ENCODE measurements at places on chromosomes 5 and 9. TPM values are rescaled to one million over a fixed set of nuclear protein-coding genes. Genes with fewer than 3 reads are reported as not detected.

DNA sequence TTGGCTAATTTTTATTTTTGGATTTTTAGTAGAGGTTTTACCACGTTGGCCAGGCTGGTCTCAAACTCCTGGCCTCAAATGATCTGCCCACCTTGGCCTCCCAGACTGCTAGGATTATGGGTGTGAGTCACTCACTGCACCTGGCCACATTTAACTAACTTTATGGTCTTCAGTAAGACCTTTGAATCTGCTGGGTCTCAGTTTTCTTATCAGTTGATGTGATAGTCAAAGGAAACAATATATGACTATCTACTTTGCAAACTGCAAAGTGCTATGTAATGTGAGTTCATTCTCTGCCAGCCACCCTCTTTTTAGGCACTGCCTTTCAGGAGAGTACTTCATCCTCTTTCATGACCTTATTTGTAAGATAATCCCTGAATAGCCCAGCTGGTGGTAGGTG is 474.7 kb downstream of the PDE4D start:
- DNase-seq, result no peak

- peak; percentile 65 for DNase-seq
Observed at GRCh38 chr9:106880863-106881262, 17.9 kb downstream of the ZNF462 start.

DNA sequence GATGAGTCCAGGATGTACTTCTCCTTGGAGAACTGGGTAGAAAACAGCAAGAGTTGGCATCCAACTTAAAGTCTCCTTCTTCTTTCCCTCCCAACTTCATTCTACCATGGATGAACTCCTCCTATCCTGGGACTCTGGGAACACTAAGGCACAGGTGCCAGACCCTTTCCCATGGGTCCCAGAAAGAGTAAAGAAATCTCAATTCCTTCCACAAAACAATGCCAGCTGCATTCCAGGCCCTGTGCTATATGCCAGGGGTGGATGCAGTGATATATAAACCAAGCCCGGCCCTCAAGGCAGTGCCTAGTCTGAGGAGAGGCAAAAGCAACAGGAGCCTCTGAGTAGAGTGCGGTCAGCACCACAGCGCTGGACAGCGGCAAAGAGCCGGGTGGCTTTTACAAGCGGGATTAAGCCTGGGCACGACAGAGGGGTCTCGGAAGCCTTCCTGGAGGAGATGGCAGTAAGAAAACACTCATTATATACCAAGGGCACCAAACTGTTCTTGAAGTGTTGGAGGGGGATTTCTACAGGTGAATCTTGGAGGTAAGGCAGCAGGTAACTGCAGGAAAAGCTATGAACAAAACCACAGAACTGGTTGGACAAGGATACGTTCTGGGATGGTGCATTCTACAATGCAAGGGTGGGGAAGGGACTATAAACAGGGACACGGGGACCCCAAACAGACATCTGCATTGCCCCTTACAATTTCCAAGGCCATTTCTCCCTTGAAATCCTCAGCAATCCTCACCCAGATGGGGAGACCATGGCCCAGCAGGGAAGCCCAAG is 16.4 kb upstream of the TOR2A start:
- no peak for DNase-seq

DNA sequence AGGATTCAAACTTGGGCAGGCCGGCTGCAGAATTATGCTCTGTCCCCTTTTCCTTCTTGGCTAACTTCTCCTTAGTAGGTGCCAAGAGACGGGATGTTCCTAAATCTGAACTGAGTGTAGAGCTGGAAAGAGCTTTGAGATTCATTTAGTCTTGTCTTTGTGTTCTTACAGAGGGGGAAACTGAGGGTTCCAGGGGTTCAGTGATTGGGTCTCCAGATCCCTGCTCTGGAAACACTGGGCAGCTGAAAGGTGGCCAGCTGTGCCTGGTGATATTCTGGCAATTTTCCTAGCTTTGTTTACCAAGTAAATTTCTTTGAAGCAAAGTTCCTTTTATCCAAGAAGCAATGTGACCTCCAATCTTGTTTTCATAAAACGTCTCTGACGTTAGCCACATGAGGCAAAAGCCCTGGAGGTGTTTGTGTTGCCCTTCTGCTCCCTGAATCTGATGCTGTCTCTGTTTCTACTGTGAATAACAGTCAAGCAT is 288.7 kb downstream of the ZSWIM6 start:
- no peak for DNase-seq

DNA sequence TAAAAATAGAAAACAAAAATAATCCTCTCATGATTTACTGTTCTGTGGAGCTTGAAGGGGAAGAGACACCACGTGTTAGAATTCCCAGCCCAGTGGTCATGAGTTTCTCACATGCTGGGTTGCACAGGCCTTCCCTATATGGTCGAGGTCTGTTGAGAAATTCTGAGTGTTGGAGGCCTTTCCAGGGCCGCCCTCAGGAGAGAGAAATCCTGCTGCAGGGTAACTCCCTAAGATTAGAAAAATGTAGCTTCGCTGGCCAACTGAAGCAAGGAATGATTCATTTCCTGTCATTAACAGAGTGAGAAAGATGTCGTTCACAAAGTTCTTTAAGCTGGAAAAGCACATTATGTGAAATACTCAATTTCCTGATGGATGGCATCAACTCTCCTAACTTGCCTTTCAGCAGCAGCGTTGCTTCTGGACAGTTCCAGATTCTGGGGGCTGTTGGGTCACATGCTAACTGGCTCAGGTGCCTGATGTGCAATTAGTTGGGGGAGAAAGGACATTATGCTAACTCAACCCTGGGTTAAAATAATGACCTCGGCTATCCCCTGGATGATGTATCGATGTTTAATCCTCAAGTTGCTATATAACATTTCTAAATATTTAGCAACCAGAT is 104.8 kb upstream of the CD180 start:
- DNase-seq, result peak; percentile 89

DNA sequence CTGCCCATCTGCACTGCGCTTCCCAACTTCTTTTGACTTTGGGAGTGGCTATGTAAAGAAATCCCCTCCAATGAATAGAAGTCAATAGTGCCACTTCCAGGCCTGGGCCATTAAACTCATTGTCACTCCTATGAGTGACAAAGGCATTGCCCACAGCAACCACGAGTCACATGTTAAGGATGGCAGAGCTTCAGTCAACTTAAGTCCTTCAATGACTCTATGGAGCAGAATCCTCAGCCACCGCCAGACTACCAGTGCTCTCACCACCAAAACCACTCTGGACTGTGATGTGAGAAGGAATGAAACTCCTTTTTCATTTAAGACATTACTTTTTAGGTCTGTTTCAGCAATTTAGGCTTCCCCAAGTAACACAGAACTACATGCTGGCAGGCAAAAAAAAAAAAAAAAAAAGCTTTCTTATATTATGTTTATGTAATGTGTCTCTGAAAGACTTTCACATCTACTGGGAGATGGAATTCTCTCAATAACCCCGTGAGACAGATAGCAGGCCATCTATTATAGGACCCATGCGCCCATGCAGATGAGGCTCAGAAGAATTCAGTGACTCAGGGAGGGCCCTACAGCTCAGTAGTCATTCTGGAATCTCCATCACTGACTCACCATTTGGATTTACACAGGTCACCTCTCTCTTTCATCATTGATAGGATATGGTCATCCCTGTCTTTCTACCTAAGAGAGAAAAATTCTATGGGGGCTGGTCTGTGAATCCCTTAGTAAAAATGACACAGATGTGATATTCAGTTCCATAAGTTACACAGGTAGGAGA is 180.5 kb downstream of the CEMIP2 start:
- DNase-seq, result no peak

- no peak for DNase-seq
Observed at GRCh38 chr9:98208635-98209034, 16.2 kb upstream of the CORO2A start.

DNA sequence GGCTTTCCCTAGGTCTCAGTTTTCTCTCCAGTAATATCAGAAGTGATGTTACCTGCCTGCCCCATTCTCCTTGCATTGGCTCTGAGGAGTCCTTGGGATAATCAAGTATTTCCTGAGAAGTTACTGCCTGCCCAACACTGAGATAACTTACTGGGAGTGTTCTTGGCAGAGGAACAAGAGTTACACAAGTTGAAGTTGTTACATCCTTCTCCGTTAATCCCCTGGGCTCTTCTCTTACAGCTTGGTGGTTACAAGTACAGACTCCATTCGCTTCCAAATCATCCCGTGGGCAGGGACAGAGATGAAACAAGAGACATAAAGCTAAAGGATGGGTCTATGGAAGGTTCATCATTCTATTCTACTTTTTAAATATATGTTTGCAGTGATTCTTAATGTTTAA is 74.1 kb upstream of the SAP30L start:
- DNase-seq, result peak; percentile 91

DNA sequence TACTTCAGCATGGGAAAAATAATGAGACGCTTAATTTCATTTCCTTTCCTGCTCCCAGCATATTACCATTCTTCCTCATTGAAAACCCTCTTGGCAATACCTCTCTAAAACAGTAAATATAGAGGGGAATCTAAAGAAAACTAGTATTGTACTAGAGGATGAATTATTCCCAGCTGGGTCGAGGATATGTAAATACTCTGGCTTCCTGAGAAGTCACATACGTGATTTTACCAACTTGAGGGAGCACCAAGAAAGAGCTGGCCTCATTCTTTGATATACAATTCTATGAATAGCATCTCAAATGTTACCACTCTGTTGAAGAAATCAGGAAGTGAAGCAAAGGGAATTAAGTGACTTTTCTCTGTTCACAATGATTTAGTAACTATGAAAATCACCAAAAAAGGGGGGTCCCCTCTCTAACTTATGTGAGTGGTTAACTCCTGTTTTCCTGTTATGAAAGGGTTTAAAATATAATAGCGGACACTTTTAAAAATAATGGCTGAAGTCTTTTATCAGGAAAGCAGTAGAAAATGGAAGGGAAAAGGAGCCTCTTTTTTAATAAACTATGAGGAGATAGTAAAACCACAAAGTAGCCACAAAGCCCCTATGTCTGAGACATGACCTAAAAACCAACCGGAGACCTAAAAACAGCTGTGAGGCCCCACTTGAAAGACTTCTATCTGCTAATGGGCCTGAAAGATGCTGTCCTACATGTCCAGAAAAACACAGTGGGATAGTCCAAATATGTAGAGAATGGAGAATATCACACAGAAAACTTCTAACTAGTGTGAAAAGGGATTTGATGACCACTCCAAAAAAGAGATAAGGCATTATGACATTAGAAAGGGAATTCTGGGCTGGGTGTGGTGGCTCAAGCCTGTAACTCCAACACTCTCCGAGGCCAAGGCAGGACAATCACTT is 42.6 kb downstream of the LPAR1 start:
- peak; percentile 94 for DNase-seq

YIPF5 gene
- total RNA-seq, result 72.8 TPM

TXN gene
- 243 TPM for total RNA-seq

PCDHAC2 gene
- total RNA-seq, result 0.06 TPM

SPATA31E1 gene
- not detected for total RNA-seq

Data from LHCN-M2 (cell line).